ENCODE measurements at places on chromosomes 3 and 15.
A peak's percentile ranks its signal among the peaks of the same experiment; 100 is the strongest.

- no peak for DNase-seq
These were observed 118.8 kb upstream of the DAZL start for GRCh38 chr3:16723978-16724377.

GRCh38 chr3:157239082-157239704 is 79.2 kb upstream of the CCNL1 start:
- DNase-seq, result peak; percentile 55

- DNase-seq, result no peak
These were observed 33.4 kb downstream of the LINGO1 start for GRCh38 chr15:77599357-77599756.

- DNase-seq, result no peak
These were observed 80.6 kb upstream of the PRR20G start for GRCh38 chr3:127368186-127369032.

DNA sequence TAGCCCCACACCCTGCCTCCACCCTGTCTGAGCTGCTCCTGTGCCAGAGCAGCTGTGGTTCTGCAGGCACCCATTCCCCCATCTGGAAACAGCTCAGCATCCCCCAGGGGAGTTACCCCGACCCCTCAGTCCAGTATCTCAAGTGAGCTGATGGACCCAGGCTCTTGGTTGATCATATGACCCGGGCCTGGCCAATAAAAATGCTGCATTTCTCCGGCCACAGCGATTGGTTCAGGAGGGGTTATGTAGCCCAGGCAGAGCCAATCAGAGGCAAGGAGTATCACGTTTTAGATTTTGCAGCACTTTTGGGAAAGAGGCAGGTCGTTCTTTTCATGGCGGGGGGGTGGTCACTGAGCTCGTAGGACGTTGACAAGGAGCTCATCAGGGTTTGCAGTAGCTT is 120.8 kb downstream of the TPRA1 start:
- no peak for DNase-seq

All from midbrain (tissue), 1 donor.